ENCODE measurements at places on chromosomes 7 and 10.

DNA sequence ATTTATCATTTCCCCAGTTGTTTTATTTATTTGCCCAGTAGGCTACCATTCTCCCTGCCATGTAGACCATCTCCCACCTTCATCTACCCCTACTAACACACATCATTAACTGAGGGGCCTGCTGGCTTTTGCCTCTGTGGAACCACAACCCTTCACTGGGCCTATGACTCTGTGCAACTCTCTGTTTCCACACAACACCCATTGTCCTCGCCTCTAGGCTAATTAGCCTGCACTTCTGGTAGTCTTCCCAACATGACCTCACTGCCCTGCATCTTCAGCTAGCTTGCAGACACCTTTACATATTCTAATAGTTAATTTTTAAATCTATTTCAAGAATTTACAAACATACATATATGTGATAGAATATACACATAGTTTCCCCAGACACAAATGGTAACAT, 7.5 kb downstream of the ANKIB1 start:
- no peak for DNase-seq

DNA sequence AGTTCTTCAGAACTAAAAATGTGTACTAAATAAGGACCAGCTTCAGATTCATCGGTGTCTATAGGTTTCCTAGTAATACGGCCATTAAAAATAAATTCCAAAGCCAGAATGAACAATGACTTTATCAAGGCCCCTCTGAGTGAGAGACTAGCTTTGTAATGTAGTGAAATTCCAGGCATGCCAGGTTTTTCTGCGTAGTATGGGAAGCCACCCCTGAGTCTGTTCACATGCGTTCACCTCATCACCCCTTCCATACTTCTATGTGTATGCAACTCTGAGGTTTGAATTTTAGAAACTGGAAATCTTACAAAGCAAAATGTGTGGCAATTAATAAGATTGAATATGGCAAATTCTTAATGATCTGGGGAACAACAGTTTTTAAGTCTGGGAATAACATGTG, 24.5 kb downstream of the RNF32 start:
- no peak for DNase-seq

DNA sequence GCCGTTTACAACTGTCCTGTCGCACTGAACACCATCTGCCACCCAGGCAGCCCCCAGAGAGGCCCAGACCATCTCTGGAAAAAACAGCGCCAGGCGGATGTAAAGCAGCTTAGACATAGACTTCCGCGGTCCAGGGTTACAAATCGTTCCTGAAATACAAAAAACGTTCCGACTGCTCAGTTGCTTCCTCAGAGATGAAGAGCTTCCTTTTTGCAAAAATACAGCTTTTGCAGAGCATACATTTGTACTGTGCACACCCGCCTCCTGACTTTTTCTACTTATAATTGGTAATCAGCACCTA, 11.4 kb downstream of the DAGLB start:
- no peak for DNase-seq

DNA sequence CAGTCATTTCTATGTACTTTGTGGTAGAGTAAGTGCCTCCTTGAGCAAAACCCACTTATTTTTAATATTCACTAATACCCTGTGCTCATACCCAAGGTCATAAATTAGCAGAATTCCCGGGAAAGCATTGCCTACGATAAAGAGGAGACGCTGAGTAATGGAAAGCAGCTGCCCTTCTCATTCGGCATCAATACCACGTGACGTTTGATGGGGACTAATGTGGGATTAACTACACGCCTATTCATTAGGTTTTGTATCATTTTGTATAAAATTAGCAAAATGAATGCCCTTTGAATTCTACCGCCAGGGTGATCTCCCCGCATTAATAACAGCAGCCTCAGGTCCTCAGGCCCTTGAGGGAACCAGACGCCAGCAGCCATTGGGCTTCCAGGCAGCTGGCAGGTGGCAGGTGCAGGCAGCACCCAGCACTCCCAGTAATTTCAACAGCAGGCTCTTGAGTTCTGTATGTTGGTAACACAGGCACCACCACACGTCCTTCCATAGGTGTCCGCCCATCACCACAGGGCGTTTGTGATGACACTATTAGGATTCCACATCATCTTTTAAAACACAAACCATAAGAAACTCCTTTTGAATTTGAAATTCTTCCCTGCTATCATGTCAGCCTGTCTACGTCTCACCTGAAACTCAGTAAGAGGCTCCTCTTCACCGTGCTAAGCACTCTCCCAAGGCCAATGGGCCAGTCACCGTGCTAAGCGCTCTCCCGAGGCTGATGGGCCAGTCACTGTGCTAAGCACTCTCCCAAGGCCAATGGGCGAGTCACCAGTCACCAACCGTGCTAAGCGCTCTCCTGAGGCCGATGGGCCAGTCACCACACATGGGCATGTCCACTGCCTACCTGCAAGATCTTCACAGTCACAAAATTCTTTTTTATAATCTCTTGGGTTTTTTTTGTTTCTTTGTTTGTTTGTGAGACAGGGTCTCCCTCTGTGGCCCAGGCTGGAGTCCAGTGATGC, 509.4 kb downstream of the PTPRN2 start:
- DNase-seq, result peak; percentile 19

DNA sequence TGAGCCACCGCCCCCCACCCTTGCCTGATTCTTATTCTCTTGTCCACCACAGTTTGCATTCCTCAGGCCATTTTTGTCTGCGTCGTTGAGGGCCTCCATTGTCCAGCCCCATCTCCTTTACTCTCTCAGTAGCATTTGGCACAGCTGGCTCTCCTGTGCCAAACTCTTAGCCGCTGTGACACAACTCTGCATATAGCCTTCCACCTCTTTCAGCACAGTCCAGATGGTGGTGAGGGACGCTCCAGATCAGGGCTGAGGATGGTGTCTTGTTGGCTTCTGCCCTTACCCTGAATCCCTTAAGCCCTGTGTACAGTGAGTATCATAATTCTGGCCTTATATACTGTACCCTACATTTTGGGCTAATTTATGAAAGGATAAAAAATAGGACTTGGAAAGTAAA, 45.6 kb downstream of the BMPR1A start:
- no peak for DNase-seq

DNA sequence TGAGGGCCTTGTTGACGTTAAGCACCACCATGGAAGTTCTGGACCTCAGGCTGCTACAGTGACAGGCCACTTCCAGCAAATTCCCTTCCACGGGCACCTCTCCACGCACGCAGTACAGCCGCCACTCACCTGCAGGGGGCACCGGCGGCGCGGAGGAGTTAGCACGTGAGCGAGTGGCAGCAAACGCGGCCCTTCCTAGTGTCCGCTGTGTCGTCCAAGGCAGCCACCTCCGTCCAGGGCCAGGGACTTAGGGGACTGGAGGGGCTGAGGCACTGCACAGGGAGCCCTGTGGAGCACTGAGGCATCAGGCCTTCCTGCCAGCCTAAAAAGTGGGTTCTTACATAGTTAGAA, 164.4 kb downstream of the SVIL start:
- no peak for DNase-seq

DNA sequence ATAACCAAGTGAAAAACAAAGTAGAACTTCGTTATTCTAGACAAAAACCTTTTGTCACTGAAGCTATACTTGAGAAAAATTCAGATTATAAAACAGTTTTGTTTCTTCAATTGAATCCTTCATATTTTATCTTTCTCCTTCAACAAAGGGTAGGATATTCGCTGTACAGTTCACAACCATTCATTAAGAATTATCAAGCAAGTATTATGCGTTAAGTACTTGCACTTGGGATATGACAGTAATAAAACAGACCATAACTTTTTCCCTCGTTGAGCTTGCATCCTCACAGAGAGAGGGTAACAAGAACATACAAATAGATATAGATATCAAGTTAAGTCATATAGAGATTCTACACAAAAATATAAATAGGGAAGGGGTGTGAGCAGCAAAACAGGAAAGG, 61.2 kb upstream of the MEOX2 start:
- DNase-seq, result no peak

- no peak for DNase-seq
Measured at GRCh38 chr10:102714621-102715455, at the start of gene SFXN2. Gene SFXN2 (plus strand): TSS chr10:102714636. CDS start chr10:102726637, 12,001 bp downstream.

DNA sequence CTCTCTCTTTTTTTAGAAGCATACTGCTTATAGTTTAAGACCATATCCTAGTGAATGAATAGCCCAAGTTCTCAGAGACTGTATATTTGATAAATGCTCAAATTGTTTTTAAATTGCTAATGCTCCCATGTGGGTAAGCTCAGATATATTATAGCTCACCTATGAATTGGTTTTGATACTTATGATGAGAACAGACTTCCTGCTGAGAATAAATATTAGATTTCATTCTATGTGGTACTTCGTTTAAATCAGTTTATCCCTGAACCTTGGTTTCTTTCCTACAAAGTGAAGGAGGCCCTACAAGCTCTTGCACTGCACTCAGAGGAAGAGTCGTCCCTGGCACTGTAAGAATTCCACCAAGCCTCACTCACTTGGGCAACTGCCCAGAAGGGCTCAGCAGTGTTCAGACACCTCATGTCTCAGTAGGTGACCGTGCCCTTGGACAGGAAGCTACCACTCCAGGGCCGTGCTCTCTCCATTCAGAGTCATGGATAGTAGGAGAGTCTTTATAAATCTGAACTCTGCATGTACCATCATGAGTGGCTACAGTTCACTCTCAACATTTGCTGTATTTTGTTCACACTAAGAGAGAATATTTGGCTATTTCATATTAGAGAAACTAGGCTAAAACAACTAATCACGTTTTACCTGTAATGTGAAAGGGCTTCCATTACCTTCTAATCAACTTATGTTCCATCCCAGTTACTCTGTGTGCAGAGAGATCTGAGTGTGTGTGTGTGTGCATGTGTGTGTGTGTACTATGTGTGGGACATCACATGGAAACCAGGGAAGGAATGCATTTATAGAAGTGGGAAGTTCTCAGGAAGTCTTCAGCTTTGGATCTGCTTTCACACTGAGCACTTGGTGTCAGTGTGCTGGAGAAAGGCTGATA, 93.8 kb downstream of the PTPRE start:
- no peak for DNase-seq

- DNase-seq, result no peak
Measured at GRCh38 chr7:155305231-155305904, 7.7 kb downstream of the INSIG1 start.

DNA sequence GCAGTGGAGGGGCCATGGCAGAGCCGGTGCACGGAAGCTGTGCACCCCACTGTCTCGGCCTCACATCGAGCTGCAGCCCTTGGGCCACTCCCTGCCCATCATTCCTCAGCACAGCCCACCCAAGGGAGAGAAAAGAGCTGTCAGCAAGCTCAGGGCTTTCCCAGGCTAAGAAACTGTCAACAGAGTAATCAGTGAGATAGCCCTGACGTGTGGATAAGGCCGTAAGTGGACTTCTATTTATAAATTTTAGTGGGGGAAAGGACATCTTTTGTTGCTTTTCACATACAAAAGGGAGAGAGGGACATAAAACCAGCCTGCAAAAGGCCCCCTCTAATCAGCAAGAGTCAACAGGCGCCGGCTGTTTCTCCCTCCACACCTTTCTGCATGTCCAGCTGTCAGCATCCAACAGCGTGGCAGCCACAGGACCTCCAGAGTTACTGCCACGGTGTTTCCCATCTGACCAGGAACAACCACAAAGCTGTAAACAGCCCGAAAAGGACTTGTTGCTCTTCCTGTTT, 56.8 kb upstream of the DDC start:
- DNase-seq, result no peak

DNA sequence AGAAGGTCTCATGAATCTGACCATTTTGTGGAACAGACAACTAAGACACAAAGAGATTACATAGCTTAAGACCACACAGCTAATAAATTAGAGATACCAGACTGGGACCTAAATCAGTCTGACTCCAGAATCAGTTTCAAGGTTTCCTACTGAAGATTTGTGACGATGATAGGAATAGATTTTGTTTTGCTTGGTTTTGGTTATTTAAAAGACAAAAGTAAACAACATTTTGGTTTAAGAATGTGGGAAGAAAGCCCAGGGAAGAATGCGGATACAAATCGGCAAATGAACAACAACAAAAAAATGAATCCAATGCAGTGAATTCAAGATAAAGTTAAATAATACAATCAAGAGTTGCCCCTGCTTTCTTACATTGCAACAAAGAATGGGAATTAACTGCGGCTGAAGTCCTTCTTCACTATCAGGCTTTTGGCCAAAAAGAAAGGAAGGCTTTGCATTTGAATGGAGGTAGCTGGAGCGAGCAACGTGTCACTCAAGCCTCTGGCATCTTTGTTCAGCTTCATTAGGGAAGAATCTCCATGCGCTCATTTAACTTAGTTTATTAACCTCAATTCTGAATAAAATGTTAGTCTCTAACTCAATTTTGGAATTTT, 210.8 kb downstream of the ADAM12 start:
- no peak for DNase-seq

DNA sequence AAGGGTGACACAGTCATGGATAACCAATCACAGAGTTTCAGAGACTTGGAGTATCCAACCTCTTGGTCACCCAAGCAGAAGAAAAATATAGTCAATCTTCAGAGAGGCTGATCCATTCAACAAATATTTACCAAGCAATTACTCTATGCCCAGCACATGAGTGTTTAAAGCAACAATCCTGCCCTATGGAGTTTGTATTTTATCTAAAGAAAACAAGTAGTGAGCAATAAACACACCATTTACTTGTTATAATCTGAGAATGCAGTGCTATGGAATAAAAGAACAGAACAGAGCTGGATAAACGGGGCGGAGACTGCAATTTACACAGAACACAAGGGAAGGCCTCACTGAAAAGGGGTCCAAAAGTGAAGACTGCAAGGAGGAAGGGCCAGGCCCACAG, 63.8 kb downstream of the GRB10 start:
- DNase-seq, result no peak

GRCh38 chr7:106756884-106757283, 95.9 kb upstream of the CCDC71L start:
- DNase-seq, result no peak

DNA sequence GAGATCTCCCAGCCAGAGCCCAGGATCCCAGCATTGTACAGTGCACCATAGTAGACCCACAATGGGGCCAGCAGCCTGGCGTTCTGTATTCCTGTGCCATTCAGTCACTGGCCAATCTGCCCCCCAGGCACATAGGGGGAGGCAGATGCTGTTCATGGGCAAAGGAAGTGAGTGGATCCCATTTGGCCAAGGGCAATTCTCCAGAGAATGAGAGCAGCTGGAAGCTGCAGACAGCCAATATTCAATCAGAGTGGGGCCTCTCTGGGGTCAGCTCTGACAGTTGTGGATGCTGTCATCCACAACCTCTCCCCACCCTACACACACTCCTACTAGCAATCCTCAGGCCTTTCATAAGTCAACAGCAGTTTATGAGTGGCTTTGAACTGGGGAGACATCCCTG, 17.5 kb downstream of the STEAP1B start:
- DNase-seq, result no peak

DNA sequence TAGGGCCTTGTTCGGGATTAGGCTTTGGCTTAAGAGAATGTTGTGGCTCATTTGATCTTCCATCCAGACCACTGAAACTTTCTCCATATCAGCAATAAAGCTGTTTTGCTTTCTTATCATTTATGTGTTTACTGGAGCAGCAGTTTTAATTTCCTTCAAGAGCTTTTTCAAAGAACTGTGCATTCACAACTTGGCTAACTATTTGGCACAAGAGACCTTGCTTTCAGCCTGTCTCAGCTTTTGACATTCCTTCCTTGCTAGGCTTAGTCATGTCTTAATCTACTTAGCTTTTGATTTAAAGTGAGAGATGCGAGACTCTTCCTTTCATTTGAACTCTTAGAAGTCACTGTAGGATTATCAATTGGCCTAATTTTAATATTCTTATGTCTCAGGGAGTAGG, 19.1 kb upstream of the AKR1B1 start:
- no peak for DNase-seq

- DNase-seq, result no peak
Measured at GRCh38 chr10:42615419-42615818, 23.0 kb downstream of the ZNF33B start.

- no peak for DNase-seq
Measured at GRCh38 chr10:68559251-68559650, 886 bp upstream of the TET1 start.

- no peak for DNase-seq
Measured at GRCh38 chr10:20363684-20364083, 533.4 kb downstream of the NEBL start.

Data from RWPE2 (cell line).